ENCODE measurements at places on chromosomes 6 and 20.

GRCh38 chr6:30837870-30838269, 46.4 kb upstream of the DDR1 start:
- no peak for DNase-seq

DNA sequence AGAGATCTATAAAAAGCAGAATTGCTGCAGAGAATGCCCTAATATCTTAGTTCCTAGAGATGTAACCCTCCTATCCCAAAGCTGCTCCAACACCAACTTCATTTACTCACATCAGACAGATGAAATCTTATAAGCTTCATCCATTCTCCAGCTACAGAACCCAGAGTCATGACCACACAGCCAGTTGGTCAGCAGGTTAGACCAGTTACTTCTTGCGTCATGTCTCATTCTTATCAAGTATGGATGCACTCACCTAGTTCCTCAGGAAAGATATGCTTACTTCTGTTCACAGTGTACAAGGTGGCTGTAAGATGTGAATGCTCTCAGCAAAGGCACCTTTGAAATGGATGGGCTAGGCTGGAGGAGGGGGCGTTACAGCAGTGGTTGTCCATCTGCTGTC, 47.9 kb upstream of the ISM1 start:
- DNase-seq, result no peak

DNA sequence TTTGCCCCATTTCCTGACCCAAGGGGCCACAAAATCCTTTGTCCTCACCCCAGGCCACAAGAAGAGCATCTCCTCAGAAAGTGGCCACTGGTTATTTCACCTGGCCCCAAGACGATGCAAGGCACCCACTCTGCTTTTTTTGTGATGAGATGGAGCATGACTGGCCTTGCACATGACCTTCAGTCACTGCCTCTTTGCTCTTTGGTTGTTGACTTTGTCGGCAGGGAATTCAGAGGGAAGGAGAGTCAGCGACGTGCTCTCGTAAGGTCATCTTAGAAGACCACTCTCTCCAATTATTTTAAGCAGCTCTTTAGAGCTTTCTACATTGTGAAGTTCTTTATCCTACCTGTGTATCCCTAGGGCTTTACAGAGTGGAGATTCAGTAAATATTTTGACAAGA, 306.7 kb downstream of the PLCB1 start:
- no peak for DNase-seq

- DNase-seq, result no peak
Measured at GRCh38 chr6:51505434-51505833, 582.0 kb downstream of the PKHD1 start.

DNA sequence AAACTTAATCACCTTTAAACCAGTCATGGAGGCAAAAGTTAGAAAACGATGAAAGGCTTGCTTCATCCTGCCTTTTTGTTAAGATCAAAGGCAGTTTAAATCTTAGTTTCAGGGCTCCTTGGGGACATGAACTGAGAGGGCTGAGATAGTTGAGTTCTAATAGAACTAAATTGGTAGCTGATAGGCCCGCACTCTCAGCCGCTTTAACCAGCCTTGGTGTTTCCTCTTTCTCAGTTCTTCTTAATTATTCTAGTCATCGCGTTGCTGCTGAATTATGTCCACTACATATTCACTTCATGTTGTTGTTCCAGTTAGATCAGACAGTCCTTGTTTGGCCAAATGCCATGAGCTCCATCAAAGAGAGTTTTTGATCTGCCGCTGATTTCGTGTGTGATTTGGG, 72.5 kb downstream of the ANKS1A start:
- DNase-seq, result no peak

DNA sequence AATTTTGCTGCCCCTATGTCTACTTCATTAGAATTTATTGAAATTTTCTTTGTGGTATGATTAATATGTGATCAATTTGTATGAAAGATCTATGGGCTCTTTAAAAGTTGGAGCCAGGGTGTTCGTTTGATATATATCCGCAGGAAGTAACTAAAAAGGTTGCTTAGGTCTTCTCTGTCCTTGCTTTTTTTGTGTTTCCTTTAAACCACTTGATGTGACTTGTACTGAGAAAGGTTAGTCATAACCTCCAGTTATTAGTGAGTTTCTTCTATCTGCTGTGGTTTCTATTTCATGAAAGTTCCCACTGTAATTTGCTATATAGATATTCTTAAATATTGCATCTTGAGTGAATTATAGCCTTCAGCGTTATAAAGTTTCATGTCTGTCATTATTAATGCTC, 585.3 kb upstream of the ARID1B start:
- DNase-seq, result no peak

GRCh38 chr6:98578016-98578415, 256.4 kb upstream of the POU3F2 start:
- DNase-seq, result no peak
